ENCODE measurements at places on chromosomes 3 and 15.

GRCh38 chr15:62752657-62753517, 289.7 kb upstream of the TPM1 start:
- DNase-seq: no peak

DNA sequence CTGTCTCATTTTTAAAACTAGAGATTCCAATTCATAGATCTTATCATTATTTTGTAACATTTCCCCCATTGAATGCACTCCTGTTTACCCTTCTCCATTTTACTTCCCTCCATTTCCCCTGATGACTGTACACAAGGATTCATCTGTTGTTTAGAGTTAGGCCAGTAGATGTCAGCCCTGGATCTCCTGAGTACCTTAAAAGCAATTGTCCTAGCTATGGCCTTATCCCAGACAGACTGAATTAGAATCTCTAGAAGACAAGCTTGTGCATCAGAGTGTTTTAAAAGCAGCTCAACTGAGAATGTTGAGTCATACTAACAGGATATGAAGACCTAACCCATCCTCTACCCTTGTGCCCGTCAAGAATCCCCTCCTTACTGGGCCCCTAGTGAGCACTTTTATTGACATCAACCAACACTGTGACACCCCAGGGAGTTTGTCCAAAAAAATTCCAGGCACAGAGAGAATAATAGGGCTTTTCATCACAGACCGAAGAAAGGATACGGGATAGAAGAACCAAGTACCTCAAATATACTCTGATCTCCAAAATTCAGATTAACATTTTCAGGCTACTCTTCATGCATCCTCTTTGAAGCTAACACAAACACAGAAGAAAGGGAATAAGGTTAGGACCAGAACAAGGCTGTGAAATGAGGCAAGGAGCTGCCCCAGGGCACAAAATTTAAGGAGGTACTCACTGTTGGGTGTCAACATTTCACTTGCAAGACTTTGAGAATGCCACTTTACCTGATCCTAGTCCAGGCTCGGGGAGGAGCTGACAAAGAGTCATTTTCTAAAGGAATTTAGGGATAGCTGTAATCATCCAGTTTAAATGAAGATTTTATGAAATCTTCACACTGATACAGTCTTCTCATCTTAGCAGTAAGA, 17.1 kb downstream of the ZBED2 start:
- peak; percentile 47 for DNase-seq

- DNase-seq: no peak
Measured at GRCh38 chr3:131582438-131582837, 79.7 kb upstream of the MRPL3 start.

- no peak for DNase-seq
Measured at GRCh38 chr15:95489103-95489502, 841.4 kb upstream of the NR2F2 start.

DNA sequence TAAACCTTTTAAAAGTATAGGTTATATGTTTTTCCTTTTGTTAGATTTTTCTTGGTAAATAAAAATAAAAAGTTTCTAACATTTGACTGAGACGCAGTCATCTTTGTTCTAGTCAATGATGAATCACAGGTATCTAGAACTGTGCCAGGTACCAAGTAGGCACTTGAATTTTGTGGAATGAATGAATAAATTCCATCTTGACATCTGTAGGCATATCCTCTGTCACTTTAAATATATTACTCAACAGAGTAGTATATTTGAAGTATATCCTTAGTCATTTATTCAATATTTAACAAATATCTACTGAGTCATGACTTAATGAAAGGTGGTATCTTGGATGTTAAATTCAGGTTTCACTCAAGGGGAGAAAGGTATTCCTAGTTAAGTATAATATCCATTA, 828.4 kb downstream of the TUSC7 start:
- DNase-seq: no peak

DNA sequence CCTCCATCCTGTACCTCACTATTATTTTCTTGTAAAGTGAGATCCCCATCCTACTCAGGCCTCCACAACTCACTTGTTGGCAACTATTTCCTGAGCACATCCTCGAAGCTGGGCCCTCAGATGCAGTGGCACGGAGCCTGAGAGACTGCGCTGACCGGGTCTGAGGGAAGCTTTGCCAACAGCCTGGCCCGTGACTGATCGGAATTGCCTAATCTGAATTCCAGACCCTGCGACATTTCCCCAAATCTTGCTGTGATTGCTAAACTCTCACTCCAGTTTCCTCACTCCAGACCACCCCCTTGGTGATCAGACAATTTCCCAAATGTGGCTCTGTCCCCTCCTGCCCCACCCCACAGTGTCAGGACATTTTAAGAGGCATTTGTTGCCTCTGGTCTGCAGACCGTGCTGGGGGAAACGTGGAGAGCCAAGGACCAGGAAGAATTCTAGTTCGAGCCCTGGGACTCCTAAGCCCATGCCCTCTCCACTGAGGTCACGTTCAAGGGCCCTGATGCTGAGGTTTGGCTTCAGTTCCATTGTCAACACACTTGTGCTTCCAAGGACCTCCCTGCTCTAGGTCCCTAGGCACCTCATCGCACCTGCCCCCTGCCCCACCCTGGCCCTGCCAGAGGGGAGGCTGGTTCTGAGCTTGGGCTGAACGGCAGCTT, 22.8 kb downstream of the KLHL25 start:
- DNase-seq: no peak

DNA sequence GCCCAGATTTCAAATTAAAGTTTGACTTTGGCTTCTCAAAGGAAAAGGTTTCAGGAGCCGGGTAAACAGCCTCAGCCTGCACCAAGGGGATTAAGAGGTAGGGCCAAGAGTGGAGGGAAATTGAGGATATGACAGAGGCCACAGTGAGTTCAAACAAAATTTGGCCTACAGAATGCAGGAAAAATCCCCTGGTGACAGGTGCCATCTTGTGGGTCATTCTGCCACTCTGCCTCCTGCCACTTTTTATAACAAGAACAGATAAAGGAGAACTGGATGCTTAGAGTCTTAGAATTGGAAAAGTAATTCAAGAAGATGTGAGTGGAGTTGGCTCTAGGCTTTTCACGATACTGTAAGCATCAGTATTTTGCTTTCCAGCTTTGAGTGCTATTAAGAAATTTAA, 253.2 kb downstream of the NR2F2 start:
- no peak for DNase-seq

- DNase-seq: no peak
Measured at GRCh38 chr15:62553911-62554563, 389.0 kb upstream of the C2CD4B start.

- no peak for DNase-seq
Measured at GRCh38 chr3:123632161-123632655, 47.4 kb upstream of the HACD2 start.

DNA sequence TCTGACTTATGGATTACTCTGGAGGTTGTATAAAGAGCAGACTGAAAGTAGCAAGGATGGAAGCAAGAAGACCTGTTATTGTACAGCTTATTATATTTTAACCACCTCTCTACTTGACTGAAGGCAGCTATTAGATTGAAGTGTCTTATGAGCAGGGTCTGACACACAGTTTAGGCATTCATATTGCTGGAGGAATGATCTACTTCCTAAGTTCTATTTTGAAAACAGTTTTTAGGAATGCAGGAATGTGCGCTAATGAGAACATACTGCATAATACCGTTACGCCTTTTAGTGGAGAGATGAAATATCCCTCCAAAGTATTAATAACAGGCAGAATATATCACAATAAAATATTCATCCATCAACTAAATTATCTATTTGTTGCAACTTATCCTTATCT, 193.3 kb downstream of the ISL2 start:
- no peak for DNase-seq

DNA sequence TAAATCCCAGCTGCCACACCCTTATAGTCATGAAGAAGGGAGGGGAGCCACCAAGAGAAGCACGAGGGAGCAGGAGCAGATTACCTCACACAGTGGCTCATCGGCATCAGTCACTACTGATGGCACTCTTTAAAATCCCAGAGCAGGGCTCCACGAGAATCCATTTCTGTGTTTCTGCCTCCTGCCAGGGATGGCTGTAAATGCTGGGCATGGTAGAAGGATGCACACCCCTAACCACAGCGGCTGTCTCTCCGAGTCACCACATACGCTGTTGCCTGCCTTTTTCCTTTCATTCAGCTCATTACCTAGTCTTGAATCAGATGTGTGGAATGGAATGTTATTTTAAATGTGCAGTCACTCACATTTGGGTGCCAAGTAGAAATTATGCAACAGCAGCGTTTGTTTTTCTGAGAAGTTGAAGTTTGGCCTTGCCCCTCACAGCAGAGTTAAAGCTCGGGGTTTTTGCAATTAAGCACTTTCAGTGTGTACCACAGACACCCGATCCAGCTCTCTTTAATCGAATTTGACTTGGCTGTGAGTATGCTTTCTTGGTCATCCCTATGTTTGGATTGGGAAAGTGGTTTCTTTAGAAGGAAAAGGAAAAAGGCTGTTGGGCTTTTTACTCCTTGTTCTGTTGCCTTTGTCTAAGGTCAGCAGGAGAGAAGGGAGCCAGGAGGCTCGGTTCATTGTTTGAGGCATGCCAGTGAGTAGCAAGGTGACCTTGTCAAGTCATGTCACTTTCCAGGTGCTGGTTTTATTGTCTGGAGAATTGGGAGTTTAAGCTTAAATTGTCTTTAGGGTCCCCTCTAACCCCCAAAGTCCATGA, 284.2 kb upstream of the TPM1 start:
- DNase-seq: no peak

DNA sequence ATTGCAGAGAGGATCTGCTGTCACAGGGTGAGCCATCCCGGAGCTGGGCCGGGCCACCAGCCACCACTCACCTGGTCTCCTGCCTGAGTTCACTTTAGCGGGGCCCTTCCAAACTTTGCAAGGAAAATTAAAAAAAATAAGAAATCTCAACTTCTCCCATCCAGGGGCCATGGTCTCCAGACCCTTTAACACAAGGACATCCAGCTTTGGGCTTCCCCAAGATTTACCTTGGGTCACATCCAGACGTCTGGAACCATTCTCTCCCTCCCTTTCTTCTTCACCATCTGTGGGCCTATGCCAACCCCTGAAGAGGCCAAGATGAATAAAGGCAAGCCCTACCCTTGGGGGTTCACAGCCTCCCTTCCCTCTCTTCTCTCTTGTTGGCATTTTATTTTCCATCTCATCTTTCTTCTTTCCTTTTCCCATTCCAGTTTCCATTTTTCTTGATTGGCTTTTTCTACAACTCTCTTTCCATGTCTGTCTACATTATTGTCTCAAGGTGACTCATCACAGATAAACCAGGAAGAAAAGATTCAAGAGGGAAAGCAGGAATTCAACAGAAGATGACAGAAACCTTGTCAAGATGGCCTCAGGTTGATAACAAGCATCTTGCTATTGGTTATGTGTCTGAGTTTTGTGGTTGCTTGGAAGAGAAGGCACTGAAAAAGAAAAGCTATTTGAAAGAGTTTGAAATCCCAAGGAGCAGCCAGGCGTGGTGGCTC, 49.5 kb downstream of the ITGA11 start:
- no peak for DNase-seq

GRCh38 chr3:171088964-171089754, 62.6 kb upstream of the SLC2A2 start:
- DNase-seq: no peak

GRCh38 chr3:18825665-18826064, 322.6 kb upstream of the KCNH8 start:
- DNase-seq: no peak

DNA sequence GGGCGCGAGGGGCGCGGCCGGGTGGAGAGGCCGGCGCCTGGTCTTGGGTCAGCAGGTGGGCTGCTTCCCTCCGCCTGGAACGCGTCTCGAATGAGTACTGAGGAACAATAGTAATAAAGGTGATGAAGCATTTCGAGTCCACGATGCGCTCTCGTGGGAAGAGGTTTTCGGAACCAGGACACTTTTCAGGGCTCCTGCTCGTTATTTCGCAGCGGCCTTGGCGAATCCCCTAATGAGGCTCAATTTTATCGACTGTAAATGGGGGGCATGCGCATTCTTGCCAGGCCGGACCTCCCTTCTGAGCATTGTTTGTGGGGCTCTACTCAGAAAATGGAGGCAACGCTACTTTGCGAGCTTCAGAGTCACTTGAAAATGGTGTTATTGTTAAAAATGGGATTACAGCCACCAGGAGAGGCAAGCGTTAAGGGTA, 1.2 kb downstream of the NR2C2 start:
- no peak for DNase-seq
